ENCODE measurements at places on chromosomes 6 and 20.

DNA sequence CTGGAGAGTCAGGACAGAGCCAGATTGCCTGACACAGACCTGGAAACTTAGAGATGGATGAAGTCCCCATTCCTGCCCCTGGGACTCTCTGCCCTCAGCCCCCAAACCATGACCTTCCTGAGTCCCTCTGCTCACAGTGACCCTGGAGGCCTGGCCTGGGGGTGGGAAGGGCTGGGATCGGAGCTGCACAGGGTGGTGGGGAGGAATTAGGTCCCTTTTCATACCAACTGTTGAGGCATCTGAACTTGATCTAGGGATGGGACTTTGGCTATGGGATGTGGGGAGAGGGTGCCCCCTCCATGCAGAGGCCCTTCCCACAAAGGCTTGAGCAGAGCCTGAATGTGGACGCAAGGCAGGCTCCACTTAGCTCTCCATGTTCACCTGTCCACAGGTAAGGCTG lies 144.1 kb downstream of the MRPL14 start:
- no peak for DNase-seq

- peak; percentile 24 for DNase-seq
These were observed 467.4 kb upstream of the PLCB4 start for GRCh38 chr20:8601542-8601912.

DNA sequence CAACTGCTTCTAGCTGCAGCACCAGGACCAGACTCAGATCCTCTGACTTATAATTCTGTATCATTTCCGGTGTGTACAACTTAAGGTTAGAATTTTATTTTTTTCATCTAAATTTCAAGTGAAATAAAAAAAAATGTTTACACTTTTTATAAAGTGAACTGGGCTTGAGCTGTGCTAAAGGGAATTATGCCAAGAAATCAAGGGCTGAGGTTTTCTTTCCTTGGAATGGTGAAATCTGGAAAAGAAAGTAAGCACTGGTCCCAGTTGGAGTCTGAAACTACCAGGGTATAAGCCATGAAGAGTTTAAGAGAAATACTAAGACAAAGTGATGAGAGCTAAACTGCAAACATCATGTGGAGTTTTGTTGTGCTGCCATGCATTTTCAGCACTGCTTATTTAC lies 21.7 kb upstream of the FYN start:
- DNase-seq = no peak

DNA sequence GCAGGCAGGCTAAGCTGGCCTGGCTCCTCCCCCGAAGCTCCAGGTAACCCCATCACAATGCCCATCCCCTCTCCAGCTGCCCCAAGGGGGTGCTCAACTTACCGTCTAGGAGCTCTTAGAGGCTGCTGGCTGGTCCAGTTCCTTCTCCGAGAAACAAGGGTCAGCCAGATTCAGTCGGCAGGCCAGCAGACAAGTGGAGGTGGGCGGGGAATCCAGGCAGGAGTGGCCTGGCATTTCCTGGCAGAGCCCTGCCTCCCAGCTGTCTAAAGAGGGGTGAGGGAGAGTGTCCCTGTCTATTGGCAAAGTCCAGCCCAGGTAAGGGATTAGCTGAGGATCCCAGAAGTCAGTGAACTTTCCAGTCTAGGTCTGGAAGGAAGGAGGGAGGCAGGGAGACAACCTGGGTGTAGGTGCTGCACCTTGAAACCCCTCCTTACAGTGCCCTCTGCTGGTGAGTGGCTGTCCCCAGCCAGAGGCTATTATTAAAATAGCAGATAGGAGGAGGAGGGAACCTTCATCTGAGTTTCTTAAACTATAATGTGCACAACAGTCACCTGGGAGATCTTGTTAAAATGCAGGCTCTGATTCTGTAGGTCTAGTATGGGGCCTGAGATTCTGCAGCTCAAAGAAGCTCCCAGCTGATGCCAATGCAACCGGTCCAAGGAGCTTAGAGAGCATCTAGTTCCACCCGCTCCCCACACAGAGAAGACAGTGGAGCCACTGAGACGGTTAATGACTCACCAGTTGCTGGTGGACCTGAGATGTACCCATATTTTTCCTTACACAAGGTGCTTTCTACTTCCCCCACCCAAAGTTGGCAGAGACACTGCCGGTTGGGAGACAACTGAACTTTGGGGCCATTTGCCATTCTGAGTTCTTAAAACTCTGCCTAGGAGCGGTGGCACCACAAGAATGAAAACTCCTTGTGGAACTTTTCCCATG lies at the start of gene UNC5CL:
Gene UNC5CL (minus strand): TSS at position 162 of the 939 bp plus-strand sequence. CDS start 4,147 bp downstream, outside the sequence.
- peak; percentile 74 for DNase-seq

- no peak for DNase-seq
These were observed 24.0 kb downstream of the CMTR1 start for GRCh38 chr6:37456816-37457560.

DNA sequence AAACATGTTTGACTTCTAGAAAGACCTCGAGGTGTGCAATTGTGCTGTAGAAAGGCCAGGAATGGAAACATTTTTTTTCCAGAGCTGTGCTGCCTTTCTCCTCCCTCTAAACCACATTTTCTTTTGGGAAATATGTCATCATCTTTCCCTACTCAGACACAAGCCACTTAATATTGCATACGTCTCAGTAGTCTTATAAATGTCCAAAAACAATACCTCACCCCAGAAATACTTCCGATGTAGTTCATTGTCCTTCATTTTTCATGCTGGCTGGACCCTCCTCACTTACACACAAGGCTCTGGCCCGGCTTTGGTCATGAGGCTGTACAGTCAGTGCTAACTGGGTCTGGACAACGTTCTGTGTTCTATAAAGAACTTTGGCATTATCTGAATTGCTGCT lies 126.4 kb downstream of the SCML4 start:
- no peak for DNase-seq

GRCh38 chr6:106197441-106197840 lies 111.3 kb downstream of the PRDM1 start:
- peak; percentile 37 for DNase-seq

GRCh38 chr6:164075981-164076615 lies 661.6 kb downstream of the QKI start:
- DNase-seq = peak; percentile 61

Measured in hematopoietic multipotent progenitor cell treated with erythropoietin and hydrocortisone succinate and interleukin-3 and kit ligand, for 4 days (in vitro differentiated cells).